ENCODE measurements at places on chromosomes 1 and 21.
A peak's percentile ranks its signal among the peaks of the same experiment; 100 is the strongest.

GRCh38 chr1:216884614-216885229 lies 161.5 kb upstream of the ESRRG start:
- H3K4me3 ChIP-seq: no peak overlapping the region
- H3K4me1 ChIP-seq: no peaks in the 10 kb centered on the region
- no peak for DNase-seq
- H3K27me3 ChIP-seq: no peaks in the 10 kb centered on the region
- no peak overlapping the region for H3K27ac ChIP-seq

DNA sequence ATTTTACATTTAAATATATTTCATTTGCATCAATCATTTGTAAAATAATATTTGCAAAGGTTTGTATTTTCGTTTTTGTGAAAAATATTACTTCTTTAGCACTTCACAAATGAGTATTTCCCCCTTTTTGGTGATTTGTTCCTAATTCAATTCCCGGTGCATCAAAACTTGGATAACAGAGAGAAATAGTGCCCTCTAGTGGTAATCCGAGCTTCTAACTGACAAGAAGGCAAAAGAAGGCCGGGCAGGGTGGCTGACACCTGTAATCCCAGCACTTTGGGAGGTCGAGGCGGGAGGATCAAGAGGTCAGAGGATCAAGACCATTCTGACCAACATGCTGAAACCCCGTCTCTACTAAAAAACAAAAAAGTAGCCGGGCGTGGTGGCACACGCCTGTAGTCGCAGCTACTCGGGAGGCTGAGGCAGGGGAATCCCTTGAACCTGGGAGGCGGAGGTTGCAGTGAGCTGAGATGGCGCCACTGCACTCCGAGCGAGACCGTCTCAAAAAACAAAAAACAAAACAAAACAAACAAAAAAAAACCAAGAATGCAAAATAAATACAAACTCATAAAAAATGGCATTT lies 137.7 kb downstream of the COL11A1 start:
- H3K4me3 ChIP-seq: no peak overlapping the region
- no peaks in the 10 kb centered on the region for H3K4me1 ChIP-seq
- H3K27me3 ChIP-seq: no peaks in the 10 kb centered on the region
- no peaks in the 10 kb centered on the region for H3K36me3 ChIP-seq

GRCh38 chr1:34153246-34153645 lies 11.8 kb downstream of the CSMD2 start:
- peaks cover 18% of the 10 kb centered on the region for H3K27me3 ChIP-seq
- no peaks in the 10 kb centered on the region for H3K36me3 ChIP-seq
- H3K4me1 ChIP-seq: no peaks in the 10 kb centered on the region
- DNase-seq: no peak
- no peak overlapping the region for H3K27ac ChIP-seq

GRCh38 chr1:55554611-55555010 lies 339.4 kb upstream of the USP24 start:
- no peaks in the 10 kb centered on the region for H3K4me1 ChIP-seq
- no peak overlapping the region for H3K27ac ChIP-seq
- no peaks in the 10 kb centered on the region for H3K27me3 ChIP-seq
- no peaks in the 10 kb centered on the region for H3K36me3 ChIP-seq

GRCh38 chr1:226719596-226720387 lies 19.3 kb downstream of the ITPKB start:
- no peaks in the 10 kb centered on the region for H3K27me3 ChIP-seq
- H3K27ac ChIP-seq: peak overlapping the region; percentile 92
- peaks cover 96% of the 10 kb centered on the region for H3K4me1 ChIP-seq
- DNase-seq: no peak
- peak overlapping the region; percentile 77 for H3K4me3 ChIP-seq

DNA sequence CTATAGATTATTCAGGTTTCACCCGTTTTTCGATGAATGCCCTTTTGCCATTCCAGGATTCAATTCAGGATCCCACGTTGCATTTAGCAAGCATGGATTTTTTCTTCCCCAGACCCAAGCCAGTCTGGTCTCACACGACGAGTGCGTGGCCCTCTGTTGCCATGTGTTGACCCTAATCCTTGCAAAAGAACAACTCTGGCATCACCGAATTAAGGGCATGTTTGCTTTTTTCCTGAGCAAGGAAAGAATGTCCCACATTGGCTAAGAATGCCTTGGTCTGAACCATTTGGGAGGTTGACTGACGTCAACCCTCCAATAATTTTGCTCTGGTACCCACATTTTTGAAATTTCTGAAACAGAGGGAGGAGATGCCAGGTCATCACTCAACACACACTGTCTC lies 153.0 kb upstream of the WNT4 start:
- no peak for DNase-seq
- peaks cover 2% of the 10 kb centered on the region for H3K36me3 ChIP-seq
- no peak overlapping the region for H3K27ac ChIP-seq
- peaks cover 49% of the 10 kb centered on the region for H3K27me3 ChIP-seq

DNA sequence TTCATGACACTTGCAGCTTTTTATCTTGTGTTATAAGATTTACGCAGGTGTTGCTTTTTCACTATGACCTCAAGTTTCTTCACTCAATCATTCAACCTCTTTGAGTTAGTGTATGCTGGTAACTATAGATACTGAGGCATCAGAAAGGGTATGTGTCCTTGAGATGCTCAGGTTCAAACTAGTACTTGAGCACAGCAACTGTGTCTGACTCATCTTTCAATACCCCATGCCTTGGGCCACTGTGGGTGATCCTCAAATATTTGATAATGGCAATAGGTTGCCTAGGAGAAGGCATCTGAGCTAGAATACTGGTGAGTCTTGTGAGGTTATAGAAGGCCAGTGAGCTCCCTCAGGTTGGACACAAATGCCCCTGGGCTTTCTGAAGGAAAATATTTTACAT lies 88.1 kb upstream of the SPATA6 start:
- no peaks in the 10 kb centered on the region for H3K36me3 ChIP-seq
- no peak for DNase-seq
- no peaks in the 10 kb centered on the region for H3K4me1 ChIP-seq
- no peak overlapping the region for H3K27ac ChIP-seq
- peaks cover 29% of the 10 kb centered on the region for H3K27me3 ChIP-seq
- no peak overlapping the region for H3K4me3 ChIP-seq

- no peak overlapping the region for H3K27ac ChIP-seq
- no peaks in the 10 kb centered on the region for H3K27me3 ChIP-seq
- no peaks in the 10 kb centered on the region for H3K36me3 ChIP-seq
- no peak overlapping the region for H3K4me3 ChIP-seq
- H3K4me1 ChIP-seq: peaks cover 28% of the 10 kb centered on the region
These were observed 10.1 kb downstream of the DIPK1A start for GRCh38 chr1:92951141-92951582.

DNA sequence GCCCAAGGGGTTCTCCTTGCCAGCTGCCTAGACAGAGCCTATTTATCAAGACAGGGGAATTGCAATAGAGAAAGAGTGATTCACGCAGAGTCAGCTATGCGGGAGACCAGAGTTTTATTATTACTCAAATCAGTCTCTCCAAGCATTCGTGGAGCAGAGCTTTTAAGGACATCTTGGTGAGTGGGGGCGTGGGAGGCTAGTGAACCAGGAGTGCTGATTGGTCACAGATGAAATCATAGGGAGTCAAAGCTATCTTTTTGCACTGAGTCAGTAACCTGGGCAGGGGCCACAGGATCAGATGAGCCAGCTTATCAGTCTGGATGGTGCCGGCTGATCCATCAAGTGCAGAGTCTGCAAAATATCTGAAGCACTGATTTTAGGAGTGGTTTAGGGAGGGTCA lies 64.8 kb upstream of the MRPS6 start:
- peak overlapping the region; percentile 40 for H3K27ac ChIP-seq
- H3K4me3 ChIP-seq: peak overlapping the region; percentile 52
- no peaks in the 10 kb centered on the region for H3K27me3 ChIP-seq
- peaks cover 19% of the 10 kb centered on the region for H3K36me3 ChIP-seq
- peaks cover 22% of the 10 kb centered on the region for H3K4me1 ChIP-seq

- H3K4me1 ChIP-seq: no peaks in the 10 kb centered on the region
- DNase-seq: no peak
- H3K27ac ChIP-seq: no peak overlapping the region
- no peaks in the 10 kb centered on the region for H3K36me3 ChIP-seq
- H3K4me3 ChIP-seq: no peak overlapping the region
These were observed 20.2 kb upstream of the COL6A2 start for GRCh38 chr21:46077674-46078101.

- peaks cover 5% of the 10 kb centered on the region for H3K36me3 ChIP-seq
- no peak for DNase-seq
- no peaks in the 10 kb centered on the region for H3K27me3 ChIP-seq
- H3K4me1 ChIP-seq: peaks cover 6% of the 10 kb centered on the region
- no peak overlapping the region for H3K4me3 ChIP-seq
- no peak overlapping the region for H3K27ac ChIP-seq
These were observed 427.9 kb upstream of the B3GALT2 start for GRCh38 chr1:193614275-193614674.

DNA sequence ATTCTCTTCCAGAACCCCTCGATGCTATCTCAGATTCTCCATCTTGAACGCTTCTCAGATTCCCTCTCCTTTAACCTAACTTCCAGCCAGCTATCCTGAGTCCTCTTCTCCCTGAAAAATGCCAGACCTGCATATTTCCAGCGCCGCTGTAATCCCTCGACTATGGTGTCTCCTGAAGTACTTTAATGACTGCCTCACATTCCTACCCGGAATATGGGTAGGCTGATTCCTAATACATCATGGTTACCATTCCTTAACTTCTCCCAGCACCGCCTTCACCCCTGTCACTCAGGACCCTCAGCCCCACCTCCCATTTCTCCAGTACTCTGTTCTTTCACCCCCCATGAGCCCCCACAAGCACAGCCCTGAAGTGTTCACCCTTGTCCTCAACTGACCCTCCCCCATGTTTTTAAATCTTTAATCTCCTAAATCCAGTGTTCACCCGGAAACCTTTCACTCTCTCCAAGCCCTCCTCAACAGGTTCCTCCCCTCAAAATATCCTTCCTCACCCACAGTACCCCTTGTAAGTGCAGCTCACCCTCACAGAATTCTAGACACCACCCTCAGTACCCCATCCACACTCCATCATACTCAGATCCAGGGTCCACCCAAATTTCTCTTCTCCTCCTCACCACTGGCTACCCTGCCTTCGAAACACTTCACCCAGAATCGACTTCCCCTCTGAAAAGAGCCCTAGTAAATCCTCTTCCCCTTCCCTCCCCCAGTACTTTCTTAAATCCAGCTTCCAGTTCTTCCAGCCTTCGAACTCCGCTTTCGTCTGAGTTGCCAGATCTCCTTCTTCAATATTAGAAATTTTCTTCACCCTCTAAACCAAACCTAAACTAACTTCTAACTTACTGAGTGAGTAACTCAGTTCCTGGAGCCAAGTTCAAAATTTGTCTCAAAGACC lies 922 bp downstream of the CPT2 start:
- DNase-seq: no peak
- peak overlapping the region; percentile 90 for H3K4me3 ChIP-seq
- peaks cover 13% of the 10 kb centered on the region for H3K36me3 ChIP-seq
- no peaks in the 10 kb centered on the region for H3K27me3 ChIP-seq

DNA sequence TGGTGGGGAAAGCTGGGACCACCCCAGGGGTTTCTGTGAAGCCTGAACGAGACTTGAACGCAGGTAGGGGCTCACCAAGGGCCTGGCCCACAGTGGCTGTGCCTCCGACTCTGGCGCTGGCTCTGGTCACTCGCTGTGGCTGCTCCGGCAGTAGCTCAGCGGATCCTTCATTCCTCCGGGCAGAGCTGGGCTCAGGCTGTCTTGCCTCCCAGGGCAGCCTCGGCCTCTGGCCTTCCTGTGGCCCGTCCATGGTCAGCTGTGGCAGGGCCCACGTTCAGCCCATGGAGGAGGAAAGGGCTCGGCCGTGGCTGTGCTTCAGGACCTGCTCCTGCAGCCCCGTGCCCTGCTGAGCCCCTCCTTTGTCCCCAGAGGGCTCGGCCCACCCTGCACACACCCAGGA lies 162.9 kb upstream of the C1orf174 start:
- H3K27me3 ChIP-seq: no peaks in the 10 kb centered on the region
- no peaks in the 10 kb centered on the region for H3K4me1 ChIP-seq
- H3K4me3 ChIP-seq: no peak overlapping the region

- H3K27ac ChIP-seq: no peak overlapping the region
- H3K36me3 ChIP-seq: peaks cover 2% of the 10 kb centered on the region
- H3K27me3 ChIP-seq: no peaks in the 10 kb centered on the region
- DNase-seq: peak; percentile 77
These were observed 5.6 kb downstream of the SH3BGRL3 start for GRCh38 chr1:26285366-26286063.

DNA sequence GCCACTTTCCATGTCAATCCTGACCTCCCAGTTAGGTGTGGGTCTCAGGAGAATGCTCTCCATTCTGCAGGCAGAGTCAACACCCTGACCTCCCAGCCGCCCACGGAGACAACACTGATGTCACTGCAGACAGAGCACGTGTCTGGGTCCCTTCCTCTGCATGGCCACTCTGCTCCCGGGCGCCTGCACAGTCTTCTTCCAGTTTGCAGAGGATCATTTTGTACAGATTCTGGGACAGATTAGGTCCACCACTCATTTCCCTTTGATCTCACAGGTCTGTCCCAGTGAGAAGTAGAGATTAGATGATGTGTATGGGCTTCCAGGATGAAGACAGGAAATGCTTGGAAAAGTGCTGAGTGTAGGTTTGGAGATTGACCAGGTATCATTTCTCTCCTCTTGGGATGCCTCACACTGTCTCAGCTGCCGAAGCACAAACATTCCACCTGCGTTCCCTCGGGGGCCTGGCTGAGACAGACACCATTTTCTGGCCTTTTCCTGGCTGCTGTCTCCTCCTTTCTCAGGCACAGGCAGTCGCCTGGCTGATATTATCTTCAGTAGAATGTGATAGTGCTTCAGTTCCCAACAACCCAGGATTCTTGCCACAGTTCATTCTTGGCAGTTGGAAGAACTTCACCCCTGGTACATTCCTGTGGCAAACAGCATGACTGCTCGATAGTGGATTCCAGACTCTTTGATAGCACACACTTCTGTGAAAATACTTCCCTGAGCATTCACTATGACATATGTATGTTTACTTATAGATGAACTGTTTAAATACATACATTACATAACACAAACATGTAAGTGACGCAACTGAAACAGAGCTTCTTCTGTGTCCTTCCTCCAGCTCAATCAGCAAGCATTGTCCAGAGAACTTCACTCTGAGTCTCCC lies 7.9 kb downstream of the MYBPHL start:
- H3K27me3 ChIP-seq: peaks cover 20% of the 10 kb centered on the region
- no peaks in the 10 kb centered on the region for H3K36me3 ChIP-seq
- no peak overlapping the region for H3K4me3 ChIP-seq

DNA sequence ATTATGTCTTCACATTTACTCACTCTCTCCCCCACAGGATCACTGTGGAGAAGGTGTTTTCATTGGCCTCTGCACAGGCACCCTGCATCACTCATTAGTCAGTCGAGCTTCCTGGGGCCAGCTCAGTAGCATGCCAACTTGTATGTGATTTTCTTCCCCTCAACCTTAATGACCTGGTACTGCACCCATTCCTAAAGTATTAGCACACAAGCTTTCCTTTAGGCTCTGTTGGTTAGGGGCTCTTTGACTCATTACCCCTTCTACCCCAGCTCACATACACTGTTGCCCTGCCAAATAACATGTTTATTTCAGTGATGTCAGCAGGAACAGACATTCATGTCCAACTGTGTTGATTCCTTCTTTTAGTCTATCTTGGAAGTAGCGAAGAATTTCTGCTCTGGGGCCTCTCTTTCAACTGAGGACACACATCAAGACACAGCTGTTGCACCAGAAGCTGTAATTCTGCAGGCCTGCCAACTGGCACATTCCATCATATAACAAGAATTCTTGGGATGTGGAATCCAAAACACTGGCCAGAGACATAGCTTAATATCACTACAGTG lies 603.5 kb upstream of the ADAMTS5 start:
- H3K4me1 ChIP-seq: no peaks in the 10 kb centered on the region
- no peaks in the 10 kb centered on the region for H3K27me3 ChIP-seq
- no peak overlapping the region for H3K27ac ChIP-seq
- DNase-seq: no peak
- H3K4me3 ChIP-seq: no peak overlapping the region

Measured in activated T-cell treated with anti-CD3 and anti-CD28 coated beads, Interleukin-2, amount 50 U/mL, for 72 hours (primary cell).